ENCODE measurements at places on chromosomes 16 and 17.
A peak's percentile ranks its signal among the peaks of the same experiment; 100 is the strongest.

DNA sequence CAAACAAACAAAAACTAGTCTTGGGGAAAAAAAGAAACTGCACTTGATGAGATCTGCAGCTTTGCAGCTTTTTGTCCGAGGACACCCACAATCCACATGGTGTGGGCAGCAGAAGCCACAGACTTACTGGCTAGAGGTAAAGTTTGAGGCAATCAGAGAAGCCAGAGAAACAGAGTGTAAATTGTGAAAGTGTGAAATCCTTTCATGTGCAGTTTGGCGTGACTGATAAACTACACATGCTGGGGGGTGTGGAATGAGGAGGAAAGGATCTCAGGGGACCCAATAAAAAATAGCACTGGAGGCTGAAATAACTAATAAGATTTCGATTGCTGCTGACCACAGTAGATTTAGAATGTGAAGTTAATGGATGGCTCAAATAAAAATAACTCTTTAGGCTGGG is 42.4 kb upstream of the HOXB13 start:
- no peak for DNase-seq

- no peak for DNase-seq
These were observed 90.4 kb upstream of the CDH11 start for GRCh38 chr16:65212240-65212639.

DNA sequence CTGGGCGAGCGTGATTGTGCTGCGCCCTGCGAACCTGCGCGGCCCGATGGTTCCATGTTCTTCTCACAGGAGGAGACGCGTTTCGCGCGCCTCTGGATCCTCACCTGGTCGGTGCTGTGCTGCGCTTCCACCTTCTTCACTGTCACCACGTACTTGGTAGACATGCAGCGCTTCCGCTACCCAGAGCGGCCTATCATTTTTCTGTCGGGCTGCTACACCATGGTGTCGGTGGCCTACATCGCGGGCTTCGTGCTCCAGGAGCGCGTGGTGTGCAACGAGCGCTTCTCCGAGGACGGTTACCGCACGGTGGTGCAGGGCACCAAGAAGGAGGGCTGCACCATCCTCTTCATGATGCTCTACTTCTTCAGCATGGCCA is 1.0 kb downstream of the FZD2 start:
- no peak for DNase-seq

DNA sequence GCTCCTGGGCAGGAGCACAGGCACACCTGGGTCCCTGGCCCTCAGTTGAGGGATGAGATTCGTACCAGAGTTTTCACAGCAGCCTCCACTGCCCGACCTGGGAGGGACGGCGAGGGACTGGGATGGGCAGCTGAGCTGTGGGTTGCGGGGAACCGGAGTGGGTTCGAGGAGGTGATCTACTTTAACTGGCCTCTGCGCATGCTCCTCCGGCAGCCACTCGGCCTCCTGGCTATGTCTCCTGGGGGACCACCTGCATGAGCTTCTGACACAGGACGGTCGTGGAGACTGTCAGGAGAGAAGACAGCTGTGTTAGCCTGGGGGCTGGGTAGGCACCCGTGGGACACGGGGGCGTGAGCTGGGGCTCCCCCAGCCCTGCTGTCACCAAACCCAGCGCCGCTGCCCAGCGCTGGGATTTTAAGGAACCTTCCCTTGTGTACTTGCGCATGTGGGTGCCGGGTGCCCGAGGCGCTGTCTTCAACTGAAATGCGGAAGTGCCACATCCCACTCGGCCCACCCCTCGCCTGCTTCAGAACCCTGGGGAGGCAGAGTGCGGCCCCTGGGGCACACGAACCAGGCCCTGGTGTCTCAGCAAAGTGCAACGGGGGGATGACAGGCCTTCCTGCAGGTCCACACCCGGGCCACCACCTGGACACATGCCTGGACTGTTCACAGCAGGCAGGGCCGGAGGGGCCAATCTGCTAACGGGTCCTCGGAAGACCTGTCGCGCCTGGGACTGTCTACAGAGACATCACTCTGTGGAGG is 36.4 kb downstream of the SLC7A5 start:
- DNase-seq = peak; percentile 1

- no peak for DNase-seq
These were observed 269.1 kb downstream of the FTO start for GRCh38 chr16:53973021-53973420.

- peak; percentile 66 for DNase-seq
These were observed 22.5 kb upstream of the ENPP7 start for GRCh38 chr17:79707931-79708891.

DNA sequence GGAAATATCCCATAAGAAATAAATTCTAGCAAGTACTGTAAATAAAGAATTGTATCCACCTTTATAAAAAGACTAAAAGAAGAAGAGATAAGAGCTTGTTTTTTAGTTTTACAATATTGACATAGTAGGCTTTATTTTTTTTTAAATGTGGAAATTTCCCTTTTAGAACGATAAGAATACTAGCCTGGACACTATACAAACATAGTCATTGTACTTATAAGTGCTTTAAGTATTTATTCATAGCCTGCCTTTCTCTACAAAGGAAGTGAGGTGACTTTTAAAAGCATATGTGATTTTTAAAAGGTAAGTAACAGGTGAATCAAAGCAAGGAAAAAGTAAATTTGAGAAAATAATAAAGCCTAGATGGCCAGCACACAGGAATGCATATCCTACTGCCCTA is 17.7 kb downstream of the TOX3 start:
- no peak for DNase-seq

DNA sequence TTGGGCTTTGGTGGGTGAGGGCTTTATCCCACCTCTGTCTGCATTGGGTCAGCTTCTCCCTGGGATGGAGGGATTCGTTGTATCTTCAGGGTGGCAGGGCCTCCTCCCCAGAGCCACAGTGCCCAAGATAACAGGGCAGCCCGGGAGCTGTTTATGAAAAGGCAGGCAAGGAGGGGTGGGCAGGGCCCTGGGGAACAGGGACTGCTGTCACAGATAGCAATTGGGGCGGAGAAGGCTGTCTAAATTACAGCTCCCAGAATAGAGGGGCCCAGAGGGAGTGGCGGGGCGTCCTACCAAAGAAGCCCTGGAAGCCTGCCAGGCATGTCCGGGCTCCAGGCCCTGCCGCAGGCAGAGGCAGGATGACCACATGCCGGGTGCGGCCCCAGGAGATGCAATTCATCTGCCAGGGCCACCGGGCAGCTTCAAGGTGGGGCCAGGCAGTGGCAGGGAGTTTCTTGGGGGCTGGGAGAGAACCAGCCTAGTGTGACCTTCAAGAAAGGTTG is 18.8 kb upstream of the PHOSPHO1 start:
- no peak for DNase-seq

GRCh38 chr17:32484041-32484461 is 2.7 kb upstream of the CDK5R1 start:
- no peak for DNase-seq

DNA sequence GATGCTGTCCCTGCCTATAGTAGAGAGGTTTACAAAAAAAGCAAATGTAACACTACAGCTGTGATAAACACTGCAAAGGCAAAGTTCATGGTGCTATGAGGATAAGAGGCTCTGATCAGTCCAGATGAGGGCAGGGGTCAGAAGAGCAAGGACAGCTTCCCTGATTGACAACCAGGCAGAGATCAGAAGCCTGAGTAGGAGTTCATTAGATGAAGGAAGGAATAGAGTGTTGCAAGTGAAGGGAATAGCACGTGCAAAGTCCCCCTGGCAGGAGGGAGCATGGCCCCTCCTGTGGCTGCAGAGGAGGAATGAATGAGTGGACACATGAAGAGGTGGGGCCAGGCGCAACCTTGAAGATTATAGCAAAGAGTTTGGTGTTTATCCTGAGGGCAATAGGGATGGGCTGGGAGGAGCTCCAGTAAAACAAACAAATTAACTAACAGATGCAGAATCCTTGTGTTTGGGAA is 208.4 kb upstream of the IRX5 start:
- no peak for DNase-seq

- DNase-seq = no peak
These were observed 1498.3 kb downstream of the CDH11 start for GRCh38 chr16:63623551-63624039.

- no peak for DNase-seq
These were observed 219.1 kb downstream of the IRX3 start for GRCh38 chr16:54067322-54068065.

DNA sequence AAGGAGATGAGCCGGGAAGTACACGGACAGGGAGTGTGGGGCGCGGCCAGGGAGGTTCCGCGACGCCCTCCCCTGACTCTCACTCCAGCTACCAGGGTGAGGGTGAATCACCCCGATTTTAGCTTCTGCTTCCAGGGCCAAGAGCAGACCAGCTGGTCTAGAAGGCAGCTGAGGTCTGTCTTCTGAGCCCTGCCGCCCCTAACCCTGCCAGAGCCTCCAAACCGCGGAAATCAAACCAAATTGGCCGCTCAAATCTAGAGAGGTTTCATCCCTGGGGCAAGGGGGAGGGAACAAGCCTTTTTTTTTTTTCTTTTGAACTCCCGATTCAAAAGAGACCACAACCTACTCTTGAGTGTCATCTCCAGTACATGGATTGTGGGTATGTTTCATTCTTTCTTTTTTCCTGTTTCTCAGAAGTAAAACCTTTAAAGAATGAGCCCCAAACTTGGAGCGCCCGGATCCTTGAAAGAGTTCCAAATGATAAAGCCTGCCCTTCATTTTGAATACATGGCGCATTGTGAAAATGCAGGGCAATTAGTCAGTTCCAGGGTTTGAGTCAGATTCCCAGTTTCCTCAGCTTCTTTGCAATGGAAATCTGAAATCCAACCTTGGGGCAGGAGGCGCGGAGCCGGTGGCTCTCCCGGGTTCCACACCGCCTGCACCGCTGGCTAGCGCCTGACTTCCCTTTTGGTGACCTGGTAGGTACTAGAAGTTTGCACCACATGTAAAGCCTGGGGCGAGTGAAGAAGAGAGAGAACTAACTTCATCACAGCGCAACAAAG is 16.5 kb upstream of the ZFHX3 start:
- no peak for DNase-seq

GRCh38 chr17:32871746-32872145 is 5.2 kb downstream of the MYO1D start:
- no peak for DNase-seq

GRCh38 chr16:57141822-57142631 is 43.8 kb downstream of the PSME3IP1 start:
- peak; percentile 53 for DNase-seq

GRCh38 chr17:35087731-35088355 is 24.3 kb upstream of the RFFL start:
- DNase-seq = peak; percentile 32

DNA sequence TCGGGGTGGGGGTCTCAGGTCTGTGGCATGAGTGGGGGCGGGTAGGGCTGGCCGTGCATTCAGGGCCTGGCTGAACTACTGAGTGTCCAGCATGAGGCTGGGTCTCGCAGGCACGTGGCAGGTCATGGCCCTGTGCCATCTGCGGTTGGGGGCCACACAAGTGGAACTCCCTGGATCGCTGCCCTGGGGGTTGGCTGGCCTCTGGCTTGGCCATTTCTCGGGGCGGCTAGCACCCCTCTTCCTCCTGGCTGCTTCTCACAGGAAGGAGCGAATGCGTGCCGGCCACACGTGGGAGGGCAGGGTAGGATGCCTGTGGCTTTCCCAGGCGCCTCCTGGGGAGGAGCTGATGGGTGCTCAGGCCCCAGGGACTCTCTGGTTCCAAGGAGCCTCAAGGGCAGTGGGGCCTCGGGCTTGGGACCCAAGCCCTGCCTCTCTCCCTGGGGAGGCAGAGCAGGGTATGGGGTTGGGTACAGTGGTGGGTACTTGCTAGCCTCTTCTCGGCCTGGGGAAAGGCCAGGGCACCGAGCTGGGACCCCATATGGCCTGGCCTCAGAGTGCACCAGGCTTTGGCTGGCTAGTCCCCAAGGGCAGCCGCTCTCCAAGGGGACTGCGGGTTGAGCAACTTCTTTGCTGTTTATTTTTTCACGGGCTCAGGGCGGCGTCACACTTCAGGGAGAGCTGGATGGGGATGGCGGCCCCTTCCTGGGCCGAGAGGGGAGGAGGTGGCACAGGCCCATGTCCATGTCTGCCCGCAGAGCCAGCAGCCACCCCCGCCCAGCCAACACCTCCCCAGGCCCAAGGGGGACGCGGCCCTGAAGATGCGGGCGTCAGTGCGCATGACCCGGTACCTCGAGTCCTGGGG is 37.5 kb downstream of the ADCY7 start:
- no peak for DNase-seq

DNA sequence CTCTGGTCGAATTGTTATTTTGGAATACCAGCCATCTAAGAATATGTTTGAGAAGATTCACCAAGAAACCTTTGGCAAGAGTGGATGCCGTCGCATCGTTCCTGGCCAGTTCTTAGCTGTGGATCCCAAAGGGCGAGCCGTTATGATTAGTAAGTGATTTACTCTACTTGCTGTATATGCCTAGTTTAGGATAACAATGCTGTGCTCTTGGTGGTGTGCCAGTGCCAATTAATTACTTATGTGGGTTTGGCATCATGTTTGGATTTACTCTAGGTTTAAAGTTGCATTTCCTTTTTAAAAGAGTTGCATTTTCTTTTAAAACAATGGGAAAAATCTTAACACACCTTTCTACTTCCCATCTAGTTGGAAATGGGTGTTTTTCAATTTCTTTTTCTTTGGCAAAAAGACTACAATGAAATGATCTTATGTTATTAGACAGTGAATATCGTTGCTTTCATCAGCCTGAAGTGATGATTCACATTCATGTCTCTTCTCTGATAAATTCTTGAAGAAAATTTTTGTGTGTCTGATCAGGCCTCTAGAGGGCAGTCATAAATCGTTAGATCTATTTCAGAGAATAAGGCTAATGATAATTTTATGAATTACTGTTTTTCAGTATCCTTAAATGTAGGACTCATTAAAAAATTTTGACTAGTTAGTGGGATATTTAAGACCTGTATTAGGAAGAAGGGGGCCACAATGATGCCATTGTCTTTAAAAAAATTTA is 5.6 kb downstream of the SF3B3 start:
- DNase-seq = no peak

GRCh38 chr17:1731194-1731506 is 6.6 kb downstream of the WDR81 start:
- DNase-seq = no peak

DNA sequence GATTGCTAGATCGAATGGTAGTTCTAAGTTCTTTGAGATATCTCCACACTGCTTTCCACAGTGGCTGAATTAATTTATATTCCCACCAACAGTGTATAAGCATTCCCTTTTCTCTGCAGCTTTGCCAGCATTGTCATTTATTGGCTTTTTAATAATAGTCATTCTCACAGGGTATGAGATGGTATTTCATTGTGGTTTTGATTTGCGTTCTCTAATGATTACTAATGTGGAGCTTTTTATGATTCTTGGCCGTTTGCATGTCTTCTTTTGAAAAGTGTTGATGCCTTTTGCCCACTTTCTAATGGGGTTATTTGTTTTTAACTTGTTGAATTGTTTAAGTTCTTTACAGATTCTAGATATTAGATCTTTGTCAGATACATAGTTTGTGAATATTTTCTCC is 36.5 kb upstream of the BCAS3 start:
- no peak for DNase-seq

GRCh38 chr17:62692721-62693431 is 65.4 kb downstream of the MRC2 start:
- no peak for DNase-seq

DNA sequence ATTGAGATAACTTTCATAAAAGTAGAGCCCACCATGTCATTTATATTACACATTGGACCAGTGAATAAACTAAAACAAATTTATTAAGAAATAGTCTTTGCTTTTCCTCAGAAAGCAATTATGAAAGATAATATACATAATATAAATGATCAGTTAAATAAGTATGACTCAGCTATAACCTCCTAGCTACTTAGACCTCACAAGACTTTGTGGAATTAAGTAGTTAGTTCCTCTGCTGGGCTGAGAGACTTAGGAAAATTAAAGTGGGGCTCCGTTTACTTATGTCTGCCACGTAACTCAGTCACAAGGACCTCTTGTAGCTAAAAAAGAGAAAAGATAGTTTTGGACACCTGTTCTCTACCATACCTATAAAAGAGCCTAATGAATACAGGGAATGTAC is 76.9 kb downstream of the MRTFB start:
- DNase-seq = no peak

- no peak for DNase-seq
These were observed 300.9 kb downstream of the C16orf95 start for GRCh38 chr16:87016046-87017035.

All from CD4-positive, alpha-beta T cell treated with Interleukin-6 for 4 hours (primary cell).